HepG2 (cell line): ENCODE measurements at places on chromosomes 7 and 10. TPM values are rescaled to one million over a fixed set of nuclear protein-coding genes. Genes with fewer than 3 reads are reported as not detected.

GRCh38 chr7:24025765-24026164 lies 258.2 kb upstream of the NPY start:
- DNase-seq, result no peak

DNA sequence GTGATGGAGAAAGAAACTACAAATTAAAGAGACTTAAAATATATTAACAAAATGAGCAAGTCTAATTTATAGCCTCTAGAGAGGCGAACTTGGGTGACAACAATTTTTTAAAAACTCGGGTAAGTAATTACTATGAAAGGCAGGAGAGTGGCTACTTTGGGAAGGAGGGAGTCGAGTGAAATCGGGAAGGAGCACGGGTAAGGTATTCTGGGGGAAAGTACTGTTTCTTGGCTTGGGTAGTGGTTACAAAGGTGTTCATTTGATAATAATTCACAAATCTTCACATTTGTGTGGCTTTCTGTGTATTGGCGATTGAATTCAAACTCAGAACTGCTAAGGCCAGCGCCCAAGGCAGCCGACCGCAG lies 32.9 kb upstream of the GRID1 start:
- DNase-seq, result no peak

- DNase-seq, result no peak
Measured at GRCh38 chr7:123935436-123936381, 10.7 kb downstream of the SPAM1 start.

GRCh38 chr10:102735065-102735562 lies 8.6 kb upstream of the WBP1L start:
- DNase-seq, result no peak

DNA sequence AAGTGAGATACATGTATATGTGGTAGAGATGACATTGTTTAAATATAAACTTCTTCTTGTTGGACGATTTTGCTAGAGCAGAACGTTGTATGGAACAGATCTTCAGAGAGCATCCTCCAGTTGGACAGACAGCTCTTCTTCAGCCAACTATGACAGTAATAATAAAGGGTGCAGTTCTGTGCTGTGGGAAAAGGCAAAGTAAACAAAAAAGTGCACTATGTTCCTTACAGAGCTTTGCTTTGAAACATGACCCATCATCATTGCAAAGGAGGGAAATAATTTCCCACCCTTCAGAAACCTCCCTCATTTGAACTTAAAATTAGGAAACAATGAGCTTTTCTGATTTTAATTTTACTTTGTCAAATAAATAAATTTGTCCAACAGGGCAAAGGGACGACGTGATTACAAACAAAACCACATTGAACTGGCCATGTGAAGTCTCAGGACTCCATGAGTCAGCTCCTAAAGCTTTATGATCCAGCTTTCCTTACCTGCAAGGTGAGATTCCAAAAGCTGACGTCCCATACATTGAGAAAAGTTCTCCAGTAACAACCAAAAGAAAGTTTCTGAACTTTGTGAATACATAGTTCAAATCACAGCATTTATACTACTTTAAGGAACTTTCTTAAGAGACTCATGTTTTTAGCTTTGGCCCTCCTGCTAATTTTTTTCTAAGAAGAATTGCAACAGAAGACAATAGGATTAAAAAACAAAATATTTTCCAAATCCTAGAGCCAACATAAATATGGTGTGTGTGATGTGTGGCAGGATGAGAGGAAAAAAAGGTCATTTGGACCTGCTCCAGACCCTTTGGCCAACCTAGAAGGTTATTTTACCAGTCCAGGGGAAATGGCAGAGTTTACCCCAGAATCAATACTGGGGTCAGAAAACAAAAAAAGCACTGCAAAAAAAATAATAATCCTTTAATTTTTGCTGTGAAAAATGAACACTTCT lies 565.4 kb upstream of the NRP1 start:
- peak; percentile 55 for DNase-seq

- DNase-seq, result no peak
Measured at GRCh38 chr7:48899932-48900331, 24.4 kb upstream of the CDC14C start.

DNA sequence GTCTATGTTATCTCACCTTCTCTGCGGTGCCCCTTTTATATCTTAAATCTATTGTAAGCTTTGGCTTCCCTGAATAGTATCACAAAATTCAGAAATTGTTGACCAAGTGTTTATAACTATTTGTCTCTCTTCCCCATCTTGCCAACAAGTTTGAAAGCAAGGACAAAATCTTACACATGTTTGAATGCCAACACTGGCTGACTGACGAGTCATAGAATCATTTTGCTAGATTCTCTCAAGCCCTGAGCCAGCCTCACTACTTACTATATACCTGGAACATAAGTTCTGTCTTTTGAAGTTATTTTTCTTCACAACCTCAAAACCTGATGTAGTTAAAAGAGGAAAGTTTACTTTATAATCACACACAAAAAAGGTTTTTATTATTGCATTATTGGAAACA lies 700.7 kb downstream of the PHTF2 start:
- DNase-seq, result no peak

DNA sequence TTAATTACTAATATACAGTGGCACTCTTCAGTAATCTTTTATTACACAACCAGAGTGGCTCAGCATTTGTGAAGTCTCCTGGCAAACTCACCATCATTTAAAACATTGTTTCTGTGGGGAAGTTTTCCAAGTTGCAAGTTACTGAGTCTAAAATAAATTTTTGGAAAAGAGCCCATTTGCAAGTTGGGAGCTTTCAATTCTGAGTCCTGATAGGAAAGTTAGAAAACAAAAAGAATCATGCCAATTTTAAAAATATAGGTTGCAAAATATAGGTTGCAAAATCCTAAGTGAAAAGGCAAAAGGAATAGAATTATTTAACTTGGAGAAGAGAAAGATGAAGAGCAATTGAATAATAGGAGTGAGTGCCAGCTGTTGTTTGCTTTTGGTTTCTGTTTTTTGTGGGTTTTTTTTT lies 378.8 kb upstream of the C7orf33 start:
- DNase-seq, result no peak

GRCh38 chr10:24570658-24571426 lies 152.8 kb downstream of the ARHGAP21 start:
- no peak for DNase-seq

- DNase-seq, result no peak
Measured at GRCh38 chr7:127948930-127949329, 82.3 kb downstream of the LRRC4 start.

DNA sequence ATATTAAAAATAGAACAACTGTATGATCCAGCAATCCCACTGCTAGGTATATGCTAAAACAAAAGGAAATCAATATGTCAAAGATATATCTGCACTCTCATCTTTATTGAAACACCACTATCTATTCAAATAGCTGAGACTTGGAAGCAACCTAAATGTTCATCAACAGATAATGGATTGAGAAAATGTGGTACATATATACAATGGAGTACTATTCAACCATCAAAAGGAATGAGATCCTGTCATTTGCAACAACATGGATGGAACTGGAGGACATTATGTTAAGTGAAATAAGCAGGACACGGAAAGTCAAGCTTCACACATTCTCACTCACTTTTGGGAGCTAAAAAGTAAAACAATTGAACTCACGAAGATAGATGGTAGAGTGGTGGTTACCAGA lies 610.1 kb upstream of the SEMA3D start:
- DNase-seq, result no peak

DNA sequence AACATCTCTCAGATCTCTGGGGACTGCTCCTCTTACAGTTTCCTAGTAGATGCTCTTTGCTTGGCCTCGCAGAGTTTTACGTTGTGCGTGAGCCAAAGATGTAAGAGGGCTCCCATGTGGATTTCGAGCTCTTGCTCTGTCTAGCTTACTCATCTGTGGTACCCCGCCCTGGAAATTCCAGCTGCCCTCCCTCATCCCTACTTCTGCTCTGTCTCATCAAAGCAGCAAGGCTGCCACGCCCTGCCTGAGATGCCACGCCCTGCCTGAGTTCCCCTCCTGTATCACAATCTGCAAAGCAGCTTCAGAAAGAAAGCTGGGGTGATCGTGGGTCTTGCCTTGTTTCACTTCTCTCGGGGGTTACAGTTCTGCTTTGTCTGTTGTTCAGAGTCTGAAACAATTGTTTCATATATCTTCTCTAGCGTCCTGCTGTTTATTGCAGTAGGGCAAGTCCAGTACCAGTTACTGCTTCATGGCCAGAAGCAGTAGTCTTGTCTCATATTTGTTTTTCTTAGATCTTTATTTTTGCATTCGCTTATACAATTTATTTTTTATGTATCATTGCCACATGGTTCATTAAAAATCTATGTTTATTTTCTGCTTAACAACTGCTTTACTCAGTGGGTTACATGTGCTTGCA lies 36.1 kb upstream of the CCNY start:
- no peak for DNase-seq

- DNase-seq, result no peak
Measured at GRCh38 chr7:44629829-44630522, 23.5 kb downstream of the OGDH start.

DNA sequence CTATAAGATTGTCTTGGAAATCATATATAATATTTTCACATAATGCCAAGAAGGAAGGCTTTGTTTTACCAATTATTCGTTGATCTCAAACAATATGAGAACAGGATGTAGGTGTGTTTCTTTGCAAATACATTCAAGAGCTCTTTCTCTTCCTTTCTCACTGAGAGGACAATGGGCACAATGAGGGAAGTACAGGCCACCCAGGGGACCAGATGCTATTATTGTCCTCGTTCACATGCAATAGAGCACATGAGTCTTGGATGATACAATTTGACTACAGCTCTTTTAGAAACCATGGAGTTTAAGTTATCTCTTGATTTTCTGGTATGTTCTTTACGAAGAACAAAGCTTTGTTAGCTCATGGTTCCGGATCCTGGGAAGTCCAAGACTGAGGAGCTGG lies 323.7 kb upstream of the KLF6 start:
- no peak for DNase-seq

DNA sequence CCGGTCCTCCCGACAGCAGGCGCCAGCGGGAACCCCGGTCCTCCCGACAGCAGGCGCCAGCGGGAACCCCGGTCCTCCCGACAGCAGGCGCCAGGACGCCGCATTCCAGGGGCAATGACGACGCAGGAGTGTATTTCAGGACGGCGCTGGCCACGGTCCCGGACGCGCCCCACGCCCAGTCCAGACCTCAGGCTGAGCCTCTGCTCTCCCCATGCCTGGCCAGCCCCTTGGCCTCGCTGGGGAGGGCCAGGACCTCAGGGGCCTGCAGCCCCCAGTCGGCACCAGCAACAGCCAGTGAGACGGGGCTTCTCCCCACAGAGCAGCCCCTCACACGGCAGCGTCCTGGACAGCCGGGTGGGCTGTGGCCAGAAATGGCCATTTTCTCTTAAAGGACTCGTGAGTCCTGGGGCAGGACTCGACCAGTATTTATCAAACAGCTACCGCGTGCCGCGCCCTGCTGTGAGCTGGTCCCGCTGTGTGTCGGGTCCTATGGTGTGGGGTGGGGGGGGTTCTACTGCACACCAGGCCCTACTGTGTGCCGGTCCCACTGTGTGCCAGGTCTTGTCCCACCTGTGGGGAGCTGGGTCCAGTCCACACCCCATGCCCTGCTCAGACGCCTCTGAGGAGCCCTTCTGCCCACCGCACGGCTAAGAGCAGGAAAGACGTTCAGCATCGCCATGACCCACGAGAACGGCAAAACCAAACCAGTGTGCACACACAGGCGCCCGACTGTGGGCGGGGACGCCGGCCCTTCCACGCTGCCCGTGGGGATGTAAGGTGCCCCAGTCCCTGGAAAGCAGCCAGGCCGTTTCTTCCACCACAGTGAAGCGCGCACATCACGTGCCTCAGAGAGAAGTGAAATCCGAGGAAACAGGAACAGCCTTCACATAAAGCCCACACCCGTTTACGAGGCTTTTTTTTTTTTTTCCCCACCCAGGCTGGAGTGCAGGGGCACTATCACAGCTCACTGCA lies 33.3 kb downstream of the GET4 start:
- DNase-seq, result no peak

DNA sequence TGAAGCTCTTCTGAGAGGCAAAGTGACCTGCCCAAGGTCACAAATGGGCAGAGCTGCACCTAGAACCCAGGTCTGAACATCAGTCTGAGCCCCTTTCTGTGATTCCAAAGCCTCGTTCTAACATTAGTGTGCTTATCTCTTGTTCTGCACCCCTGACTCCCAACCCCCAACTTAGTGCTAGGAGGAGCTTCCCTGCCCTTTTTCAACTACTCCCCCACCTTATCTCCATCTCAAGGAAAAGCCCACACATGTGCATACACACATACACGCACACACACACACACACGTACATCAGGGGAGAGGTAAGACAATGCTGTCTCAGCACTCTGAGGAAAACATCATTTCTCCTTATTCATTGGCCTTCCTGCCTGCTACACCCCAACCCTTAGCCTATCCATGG lies 8.3 kb downstream of the PRRT4 start:
- no peak for DNase-seq

- no peak for DNase-seq
Measured at GRCh38 chr7:25968205-25968993, 183.6 kb upstream of the NFE2L3 start.

DNA sequence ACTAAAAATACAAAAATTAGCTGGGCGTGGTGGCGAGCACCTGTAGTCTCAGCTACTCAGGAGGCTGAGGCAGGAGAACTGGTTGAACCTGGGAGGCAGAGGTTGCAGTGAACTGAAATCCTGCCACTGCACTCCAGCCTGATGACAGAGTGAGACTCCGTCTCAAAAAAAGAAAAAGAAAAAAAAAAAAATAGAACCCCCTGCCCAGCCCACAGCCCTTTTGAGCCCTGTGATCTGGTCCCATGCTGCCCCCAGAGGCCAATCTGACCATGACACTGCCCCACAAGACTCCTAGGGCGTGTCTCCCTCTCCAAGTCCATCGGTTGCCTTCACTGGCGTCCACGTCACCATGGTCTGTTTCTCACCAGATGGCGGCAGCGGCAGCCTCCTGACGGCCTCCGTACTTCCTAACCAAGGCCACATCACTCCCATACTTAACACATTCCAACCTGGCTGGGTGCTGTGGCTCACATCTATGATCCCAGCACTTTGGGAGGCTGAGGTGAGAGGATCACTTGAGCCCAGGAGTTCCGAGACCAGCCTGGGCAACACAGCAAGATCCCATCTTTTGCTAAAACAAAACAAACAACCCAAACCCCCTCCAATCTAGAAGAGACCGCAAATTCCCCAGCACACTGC lies 18.0 kb downstream of the STX1A start:
- DNase-seq, result peak; percentile 54

DNA sequence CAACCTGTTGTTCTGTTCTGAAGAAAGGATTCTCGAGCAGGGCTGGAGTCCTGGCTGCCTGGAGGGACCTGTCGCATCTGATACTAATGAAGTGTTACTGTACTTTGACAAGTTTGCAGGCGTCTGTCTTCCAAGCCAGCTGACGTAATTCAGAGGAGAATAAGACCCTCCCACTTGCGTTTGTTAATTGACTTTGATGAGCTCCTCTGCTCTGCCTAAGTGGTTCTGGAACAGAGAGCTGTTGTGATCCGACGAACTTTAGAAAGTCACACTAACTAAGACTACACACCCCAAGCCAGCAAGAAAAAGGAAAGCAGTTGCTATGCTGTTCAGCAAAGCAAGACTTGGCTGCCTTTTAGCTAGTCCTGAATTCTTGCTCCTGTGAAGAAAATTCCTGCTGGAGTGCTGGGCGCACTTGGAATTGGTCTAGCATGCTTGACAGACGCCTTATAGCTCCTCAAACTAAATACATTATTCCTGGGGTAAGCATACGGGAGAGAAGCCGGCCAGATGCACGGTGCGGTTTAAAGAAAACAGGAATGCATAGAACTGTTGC lies 200.3 kb downstream of the CACNB2 start:
- DNase-seq, result no peak

IL6 gene
- not detected in 2 replicates for total RNA-seq

ALDH18A1 gene
- total RNA-seq, result 98.4 and 263 TPM in 2 replicates

TRPV5 gene
- total RNA-seq, result not detected in 2 replicates

STRIP2 gene
- total RNA-seq, result 3.8 and 8.2 TPM in 2 replicates

NKX2-3 gene
- total RNA-seq, result not detected in 2 replicates

SLC26A5 gene
- 0.11 TPM in 1 of 2 replicates, not detected in the other for total RNA-seq

ADGRA1 gene
- total RNA-seq, result not detected in 2 replicates

WDR86 gene
- total RNA-seq, result 0.11 TPM in 1 of 2 replicates, not detected in the other
